ENCODE measurements at places on chromosomes 3 and 15.

DNA sequence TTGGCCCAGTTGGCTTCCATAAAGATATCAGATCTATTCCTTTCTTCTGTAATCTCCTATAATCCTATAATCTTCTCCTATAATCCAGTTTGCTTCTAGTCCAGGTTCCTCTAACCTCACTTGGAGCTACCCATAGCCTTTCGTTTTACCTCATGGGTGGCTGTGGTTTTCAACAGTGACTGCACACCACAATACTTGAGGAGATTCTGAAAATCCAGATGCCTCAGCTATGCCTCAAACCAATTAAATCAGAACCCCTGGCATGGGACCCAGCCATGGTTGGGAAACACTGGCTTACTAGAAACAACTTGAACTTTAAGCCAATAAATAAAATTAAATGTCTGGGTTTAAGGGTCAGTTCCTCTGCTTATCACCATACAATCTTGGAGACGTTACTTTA, 86.1 kb upstream of the NTRK3 start:
- DNase-seq, result no peak

DNA sequence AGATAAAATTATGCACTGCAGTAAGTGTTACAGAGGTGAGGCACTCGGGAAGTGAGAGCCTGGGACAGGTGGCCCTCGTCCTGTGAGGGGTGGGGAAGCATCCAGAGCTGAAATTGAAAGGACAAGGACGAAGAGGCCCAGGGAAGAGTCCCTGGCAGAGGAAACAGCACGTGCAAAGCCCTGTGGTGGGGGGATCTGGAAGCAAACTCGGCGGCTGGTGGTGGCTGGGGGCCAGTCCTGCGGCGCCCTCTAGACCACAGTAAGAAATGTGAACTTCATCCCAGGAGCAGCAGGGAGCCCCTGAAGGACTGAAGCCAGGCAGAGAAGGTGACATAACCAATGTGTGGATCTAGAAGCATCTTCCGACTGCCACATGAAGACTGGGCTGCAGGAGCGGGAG, 42.8 kb downstream of the GRIP2 start:
- DNase-seq, result no peak

DNA sequence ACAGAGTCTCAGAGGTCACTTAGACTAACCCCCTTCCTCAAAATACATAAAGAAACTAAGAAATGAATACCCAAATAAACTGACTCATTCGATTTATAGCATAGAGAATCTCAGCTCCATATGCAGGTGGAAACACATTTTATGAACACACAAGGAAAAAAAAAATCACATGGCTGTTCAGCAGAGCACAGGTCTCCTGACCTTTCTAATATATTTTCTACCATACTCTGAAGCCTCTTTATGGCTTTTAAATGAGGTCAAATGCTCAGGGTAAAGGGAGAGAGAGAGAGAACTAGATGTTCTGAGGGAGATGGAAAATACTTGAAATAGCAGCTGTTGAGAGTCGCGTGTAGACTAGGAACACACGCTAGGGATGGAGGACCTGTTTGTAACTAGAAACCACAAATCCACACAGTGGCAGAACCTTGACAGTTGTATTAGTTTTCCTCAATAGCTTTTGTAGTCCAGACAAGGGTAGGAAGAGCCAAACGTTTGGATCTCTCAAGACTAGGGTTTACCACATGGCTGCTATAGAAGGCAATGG, 165.3 kb downstream of the FMN1 start:
- no peak for DNase-seq

DNA sequence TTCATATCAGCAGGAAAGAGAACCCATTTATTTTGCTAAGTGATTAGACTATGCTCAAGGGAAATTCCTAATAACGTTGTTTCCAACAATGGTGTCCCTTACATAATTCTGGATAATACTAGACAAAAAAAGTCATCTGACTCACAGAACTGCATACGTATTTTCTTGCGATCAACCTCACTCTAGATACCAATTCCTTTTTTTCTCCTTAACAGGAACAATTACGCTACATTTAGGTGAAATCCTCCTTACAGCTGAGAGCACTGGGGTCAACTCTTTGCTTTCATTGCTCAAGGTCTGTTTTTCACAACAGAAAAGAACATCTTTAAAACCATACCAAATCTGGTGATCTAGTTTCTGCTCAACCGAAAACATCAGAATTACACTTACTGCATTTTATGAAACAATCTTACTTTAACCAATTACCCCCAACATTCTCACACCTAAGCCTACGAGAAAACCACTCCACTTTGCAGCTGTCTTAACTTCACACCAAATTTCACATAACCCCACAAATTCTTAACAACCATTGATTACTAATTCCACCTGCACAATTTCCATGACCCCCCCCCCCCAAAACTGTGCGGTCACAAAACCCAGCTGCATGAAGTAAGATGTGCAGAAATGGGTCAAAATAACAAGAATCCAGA, 61.2 kb upstream of the ICE2 start:
- DNase-seq, result no peak

- DNase-seq, result no peak
These were observed 204.8 kb downstream of the MAGI1 start for GRCh38 chr3:65833761-65834505.

DNA sequence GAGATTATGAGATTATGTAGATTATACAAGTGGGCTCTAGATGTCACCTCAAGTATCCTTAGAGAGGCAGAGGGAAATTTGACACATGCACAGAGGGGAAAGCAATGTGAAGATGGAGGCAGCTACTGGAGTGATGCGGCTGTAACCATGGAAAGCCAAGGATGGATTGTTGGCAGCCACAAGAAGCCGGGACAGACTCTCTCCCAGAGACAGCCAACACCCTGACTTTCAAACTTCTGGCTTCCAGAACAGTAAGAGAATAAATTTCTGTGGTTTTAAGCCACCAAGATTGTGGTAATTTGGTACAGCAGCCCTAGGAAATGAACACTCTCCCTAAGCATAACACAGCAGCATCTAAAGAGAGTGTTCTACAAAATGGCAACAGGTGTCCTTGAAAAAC, 34.4 kb upstream of the PRICKLE2 start:
- no peak for DNase-seq

GRCh38 chr3:171230865-171231264, 204.3 kb upstream of the SLC2A2 start:
- DNase-seq, result no peak

GRCh38 chr3:142981108-142981507, 17.6 kb upstream of the PAQR9 start:
- no peak for DNase-seq

DNA sequence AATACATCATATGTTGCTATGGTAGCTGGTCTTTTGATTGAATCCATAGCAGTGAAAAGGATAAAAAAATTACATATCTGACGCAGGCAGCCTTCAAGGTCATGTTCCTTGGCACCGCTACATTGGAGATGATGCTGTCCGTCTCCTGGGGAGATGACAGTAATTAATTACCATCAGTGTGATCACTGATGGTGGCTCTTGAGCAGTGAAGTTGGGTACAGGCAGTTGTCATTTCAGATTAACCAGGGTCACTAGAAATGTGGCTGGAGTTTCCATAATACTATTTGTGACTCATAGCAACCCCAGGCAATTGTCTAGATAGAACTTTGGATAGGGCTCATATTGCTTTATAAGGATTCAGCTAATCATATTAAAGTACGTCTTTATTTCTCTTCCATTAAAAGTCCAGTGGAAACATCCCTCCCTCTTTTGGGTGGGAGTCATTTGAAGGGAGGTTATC, 136.3 kb downstream of the THSD4 start:
- DNase-seq, result no peak

DNA sequence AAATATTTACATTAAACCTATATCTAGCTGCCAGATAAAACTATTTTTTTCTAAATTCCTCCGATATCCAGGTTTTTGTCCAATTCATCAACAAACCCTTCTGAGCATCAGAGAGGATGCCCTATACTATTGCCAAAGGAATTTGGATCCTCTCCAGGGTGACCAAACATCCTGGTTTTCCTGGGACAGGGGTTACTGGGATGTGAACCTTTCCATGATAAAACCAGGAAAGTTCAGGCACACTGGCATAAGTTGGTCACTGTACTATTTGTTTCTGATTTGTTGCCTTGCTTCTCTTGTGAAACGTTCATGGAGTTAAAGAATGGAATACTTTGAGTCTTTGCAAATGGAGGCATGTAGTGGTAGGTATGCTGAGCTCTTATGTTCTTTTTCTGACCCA, 63.5 kb downstream of the TLNRD1 start:
- no peak for DNase-seq

DNA sequence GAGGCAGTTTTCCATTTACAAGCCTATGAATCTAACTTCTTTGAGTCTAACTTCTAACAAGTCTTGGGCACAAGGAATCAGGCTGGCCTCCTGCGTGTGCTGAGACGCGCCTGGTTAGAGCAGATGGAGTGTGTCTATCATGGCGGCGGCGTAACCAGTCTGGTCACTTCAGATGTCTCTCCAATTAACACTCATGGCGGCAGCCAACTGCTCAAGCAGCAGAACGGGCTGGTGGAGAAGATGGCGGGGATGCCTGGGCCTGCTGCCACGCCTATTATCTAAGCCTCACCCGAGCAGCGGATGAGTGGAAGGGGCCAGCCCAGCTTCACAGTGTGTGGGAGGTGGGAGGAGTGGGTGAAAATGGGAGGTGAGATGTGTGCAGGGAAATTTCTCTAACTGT, 246.4 kb upstream of the TPRG1 start:
- DNase-seq, result no peak

GRCh38 chr15:60757831-60758570, 279.1 kb upstream of the ICE2 start:
- no peak for DNase-seq

- no peak for DNase-seq
These were observed 57.6 kb downstream of the SSR3 start for GRCh38 chr3:156497326-156497725.

- DNase-seq, result no peak
These were observed 3.4 kb upstream of the KNL1 start for GRCh38 chr15:40590667-40591050.

GRCh38 chr15:77808581-77809177, 176.0 kb upstream of the LINGO1 start:
- no peak for DNase-seq

- no peak for DNase-seq
These were observed 61.1 kb downstream of the AMOTL2 start for GRCh38 chr3:134312873-134313846.

- no peak for DNase-seq
These were observed 120.7 kb downstream of the CMSS1 start for GRCh38 chr3:99938270-99938911.

All from activated CD4-positive, alpha-beta T cell treated with anti-CD3 and anti-CD28 coated beads, Interleukin-2, amount 10 ng/mL, durations not matched to agents 7 days and 5 days (primary cell).